ENCODE measurements at places on chromosomes 4 and X.

DNA sequence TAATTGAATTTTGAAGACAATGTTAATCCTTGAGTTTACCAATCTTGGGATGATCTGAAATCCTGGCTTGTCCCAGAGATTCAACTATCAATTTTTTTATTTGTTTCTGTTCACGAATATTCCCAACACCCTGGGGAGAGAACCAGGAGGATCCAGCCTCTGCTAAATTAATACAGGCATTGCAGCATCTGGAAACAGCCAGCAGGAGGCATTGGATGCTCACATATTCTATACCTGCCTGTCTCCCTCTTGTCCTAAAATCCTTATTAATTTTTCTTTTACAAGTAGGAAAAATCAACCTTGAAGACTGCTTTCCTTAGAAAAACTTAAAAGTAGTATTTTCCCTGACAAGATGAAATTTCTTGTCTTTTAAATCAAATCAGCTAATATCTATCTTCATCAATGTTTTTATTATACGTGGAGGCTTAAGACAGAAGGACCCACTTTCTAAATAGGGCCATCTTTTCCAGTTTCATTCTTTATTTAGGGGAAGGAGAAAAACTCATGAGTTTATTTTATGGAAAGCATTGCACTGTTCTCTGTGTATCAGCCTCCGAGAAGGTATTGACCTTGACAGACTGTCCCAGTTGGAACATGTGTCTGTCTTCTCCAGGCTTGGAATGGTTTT, 102.4 kb downstream of the CLNK start:
- DNase-seq = no peak

DNA sequence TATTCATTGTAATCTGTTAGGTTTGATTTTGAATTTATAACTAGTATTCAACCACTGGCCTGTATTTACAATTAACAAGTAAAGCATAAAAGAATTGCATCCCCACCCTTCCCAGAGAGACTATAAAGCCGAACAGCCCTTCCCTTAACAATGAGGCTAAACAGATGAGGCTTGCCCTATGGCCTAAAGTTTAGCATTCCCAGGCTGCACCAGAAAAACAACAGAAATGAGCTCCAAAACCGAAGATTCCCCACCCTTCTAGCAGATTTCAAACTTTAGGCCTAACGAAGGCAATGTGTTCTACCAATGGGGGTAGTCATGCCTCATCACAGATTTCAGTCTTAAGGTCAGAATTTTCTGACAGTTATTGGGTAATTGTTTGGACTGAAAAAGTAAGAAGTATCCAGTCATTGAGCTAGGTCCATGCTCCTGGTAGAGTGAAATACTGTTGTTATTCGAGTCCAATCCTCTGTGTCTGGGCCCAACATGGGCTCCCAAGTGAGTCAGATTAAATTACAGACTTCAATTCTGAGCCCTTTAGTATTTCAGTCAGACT, 197.6 kb downstream of the ANTXR2 start:
- DNase-seq = no peak

DNA sequence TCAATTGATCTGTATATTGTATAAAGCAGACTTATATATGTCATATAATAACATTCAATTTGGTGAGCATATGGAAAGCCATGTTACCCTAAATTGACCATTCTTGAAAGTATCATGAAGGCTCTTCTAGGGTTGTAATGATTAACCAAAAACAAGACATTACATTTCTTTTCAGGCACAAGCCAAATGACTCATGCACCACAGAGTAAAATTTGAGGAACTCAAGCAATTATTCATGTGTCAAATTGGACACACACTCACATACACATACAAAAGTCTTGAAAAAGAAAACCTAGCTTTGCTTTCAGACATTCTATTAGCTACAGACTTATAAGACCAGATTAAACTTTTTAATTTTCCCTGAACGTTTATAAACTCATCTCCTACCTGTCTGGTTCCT, 146.5 kb upstream of the PCDH18 start:
- no peak for DNase-seq

- no peak for DNase-seq
These were observed 25.3 kb downstream of the SLAIN2 start for GRCh38 chr4:48366611-48367010.

DNA sequence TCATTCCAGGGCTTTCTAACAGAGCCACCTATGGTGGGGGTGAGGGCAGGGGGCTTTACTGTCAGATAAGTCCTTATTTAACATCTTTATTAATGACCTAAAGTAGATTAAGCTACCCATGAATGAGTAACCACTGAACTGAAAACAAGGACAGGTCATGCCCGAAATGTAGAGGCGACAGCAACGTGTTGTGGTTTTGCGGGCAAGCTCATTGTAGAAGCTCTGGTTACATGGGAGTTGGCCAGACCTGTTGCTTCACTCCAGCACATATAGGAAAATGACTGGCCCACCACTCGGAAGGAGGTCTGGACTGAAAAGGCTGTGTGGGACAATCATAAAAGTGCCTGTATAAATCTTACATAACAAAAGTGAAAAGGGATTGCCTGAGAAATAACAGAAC, 109.6 kb upstream of the NDP start:
- no peak for DNase-seq
